ENCODE measurements at places on chromosomes 3 and 15.

GRCh38 chr15:36905908-36906307 lies 194.4 kb downstream of the MEIS2 start:
- DNase-seq: no peak

- no peak for DNase-seq
These were observed 203.9 kb downstream of the PTPRG start for GRCh38 chr3:61765157-61765876.

- DNase-seq: no peak
These were observed 1103.1 kb downstream of the ROBO2 start for GRCh38 chr3:78143000-78143399.

DNA sequence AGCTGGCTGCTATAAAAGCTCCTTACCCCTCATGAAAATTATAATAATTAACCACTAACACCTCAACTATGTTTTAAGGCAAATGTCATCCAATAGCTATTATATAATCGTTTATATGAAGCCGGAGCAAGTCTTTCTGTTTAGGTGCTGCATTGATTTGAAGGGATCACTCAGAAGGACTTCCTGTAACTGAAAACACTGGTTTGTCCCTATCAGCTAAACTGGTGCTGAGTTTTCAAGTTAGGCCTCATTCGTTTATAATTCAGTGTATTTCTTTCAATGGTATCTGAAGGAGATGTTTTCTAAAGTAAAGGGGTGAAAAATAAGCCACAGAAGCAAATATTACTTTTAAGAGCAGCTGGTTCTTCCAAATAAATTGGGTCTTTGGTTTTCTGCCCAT lies 14.2 kb downstream of the MEIS2 start:
- no peak for DNase-seq

DNA sequence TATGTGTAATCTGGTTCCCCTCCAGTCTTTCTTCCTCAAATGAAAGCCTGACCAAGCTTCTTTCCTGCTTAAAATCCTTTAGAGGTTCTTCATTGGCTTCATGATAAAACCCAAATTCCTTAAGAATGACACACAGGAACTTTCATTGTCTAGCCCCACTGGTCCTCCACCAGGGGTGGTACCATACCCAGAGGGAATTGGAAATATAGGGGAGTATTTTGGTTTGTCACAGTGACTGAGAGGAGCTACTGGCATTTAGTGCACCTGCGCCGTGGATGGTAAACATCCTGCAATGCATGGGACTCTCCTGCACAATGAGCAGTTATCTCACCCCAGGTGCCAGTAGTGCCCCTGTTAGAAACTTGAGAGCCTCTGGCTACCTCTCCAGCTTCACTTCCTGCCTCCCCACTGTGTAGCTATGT lies 10.8 kb downstream of the ZWILCH start:
- DNase-seq: no peak

Data from stimulated activated CD4-positive, alpha-beta T cell treated with anti-CD3 and anti-CD28 coated beads, TNF-alpha, amount 100 ng/mL, for 1 hour (primary cell).